NCI-H2029 (cell line): ENCODE measurements at places on chromosomes 2 and 18.

GRCh38 chr2:237696461-237696860, 69.1 kb downstream of the LRRFIP1 start:
- no peak for DNase-seq

GRCh38 chr2:181656450-181657291, at the start of gene CERKL:
TSS of gene CERKL (minus strand) at chr2:181657105. CDS start at chr2:181657006, 99 bp downstream.
- no peak for DNase-seq

DNA sequence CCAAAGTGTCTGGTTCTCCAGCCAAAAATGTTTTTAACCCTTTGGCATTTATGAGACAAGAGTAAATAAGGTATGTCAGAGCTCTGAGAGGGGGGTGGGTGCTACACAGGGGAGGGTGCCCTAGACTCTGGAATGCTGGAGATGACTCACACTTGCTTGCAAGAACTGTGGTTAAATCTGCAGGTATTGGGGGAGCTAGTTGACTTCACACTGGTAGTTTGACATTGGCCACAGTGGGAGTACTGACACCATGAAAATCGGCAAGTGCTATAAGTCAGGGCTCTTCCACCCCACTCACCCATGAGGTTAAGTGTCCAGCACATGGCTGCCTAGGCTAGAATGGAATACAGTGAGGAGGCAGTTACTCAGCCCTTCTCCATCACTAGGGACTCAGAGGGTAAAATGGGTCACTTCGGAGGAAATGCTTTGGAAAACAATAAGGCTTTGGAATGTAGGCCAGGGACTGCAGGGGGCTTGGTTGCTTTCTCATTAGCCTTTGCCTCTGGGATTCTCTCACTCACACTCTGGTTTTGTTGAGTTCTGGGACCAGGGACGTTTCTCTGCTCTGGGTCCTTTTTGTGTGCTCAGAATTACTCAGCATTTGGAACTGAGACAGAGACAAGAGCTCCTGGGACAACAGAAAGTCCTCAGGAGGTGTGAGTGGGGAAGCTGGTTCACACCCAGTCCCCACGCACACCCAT, 91.6 kb downstream of the ACKR3 start:
- DNase-seq: no peak

DNA sequence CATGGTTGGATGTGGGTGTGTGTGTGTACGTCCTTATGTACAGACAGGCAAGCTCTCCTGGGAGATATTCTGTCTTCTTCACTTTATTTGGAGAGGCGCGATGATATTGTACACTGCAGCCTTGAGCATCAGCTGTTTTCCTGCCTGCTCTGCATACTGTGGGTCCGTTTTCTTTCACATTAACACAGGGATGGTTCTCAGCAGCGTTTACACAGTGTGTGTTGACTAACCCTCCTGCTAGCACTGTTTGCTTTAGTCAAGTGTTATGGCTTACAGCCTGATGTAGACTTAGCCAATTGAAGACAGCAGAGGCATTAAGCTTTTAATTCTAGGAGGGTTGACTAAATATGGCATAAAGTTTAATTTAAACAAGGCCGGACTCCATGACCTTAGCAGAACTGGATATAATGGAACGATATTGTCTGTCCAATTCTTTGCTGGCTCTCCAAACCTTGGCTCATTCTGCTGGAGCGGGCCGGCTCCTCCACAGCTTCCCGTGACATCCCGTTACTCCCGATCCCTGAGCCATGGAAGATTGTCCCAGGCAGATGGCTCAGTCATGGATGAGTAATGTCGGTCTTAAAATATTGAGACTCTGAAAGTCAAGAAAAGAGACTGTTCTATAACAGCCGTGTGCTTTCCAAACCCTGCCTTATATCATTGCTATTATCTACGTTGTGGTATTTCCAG, 134.7 kb downstream of the TPGS2 start:
- peak; percentile 88 for DNase-seq

DNA sequence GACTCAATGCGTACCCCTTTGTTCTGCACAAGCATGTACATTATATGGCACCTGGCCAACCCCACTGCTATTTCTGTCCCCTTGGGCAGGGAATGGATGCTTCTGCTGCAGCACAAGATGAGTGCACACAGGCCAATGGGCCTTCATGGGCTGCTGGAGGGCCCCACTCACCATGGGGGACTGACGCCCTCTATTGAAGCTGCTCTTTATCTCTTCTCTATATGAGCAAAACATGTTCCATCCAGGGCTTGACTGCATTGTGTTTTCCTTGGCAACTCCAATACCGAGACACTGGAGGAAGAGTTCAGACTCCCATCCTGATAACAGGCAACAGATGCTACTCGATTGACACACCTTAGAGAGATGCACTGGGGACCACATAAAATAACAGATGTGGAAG, 251.6 kb upstream of the NCKAP5 start:
- no peak for DNase-seq

DNA sequence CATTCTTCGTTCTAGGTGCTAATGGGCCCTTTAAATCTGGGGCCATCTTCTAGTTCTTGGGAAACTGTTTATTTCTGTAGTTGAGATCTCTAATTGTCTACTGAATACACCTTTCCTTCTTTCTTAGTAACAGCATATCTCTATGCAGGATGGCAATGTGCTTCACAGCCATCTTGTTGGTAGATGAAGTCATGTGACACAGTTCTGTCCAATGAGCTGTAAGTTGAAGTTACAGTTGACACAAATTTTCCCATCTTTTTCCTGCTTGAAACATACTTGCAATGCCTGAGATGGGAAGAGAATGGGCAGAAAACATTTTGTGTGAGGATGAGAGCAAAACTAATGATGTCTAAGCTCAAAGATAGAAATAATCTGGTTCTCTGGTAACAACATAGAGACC, 57.3 kb upstream of the PHLPP1 start:
- no peak for DNase-seq

DNA sequence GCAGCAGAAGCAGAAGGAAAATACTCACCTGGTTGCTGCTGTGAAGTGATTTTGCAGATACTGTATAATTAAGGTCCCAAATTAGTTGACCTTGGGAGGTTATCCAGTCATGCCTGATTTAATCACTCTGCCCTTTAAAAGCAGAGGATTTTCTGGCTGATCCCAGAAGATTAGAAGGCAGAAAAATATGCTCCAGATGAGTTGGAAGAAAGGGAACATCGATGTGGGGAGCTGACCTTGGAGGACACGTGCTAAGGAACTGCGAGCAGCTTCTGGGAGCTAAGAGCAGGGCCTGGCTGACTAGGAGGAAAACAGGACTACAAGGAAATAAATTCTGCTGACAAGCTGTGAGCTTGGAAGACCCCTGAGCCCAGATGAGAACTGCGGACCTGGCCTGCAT, 13.3 kb upstream of the DYM start:
- DNase-seq: no peak

GRCh38 chr18:42045346-42045745, 90.3 kb downstream of the PIK3C3 start:
- no peak for DNase-seq

DNA sequence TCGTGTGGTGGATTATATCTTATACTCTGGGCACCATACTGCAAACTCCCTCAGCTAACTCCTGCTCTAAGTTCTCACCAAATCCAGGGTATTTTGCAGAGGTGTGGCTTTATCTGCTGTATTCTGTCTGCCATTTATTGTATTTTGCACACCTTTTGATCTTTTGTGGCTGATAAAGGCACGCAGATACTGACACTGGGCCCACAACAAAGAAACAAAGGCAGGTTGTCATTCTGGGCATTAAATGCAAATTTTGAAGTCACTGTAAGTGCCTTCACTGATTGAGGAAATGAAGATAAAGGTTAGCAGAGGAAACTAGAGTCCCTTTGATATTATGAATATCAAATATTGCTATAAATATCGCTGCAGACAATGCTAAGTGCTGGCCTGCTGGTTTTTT, 265.8 kb upstream of the MEIS1 start:
- no peak for DNase-seq

GRCh38 chr18:48889115-48889941, 61.4 kb downstream of the SMAD7 start:
- no peak for DNase-seq

DNA sequence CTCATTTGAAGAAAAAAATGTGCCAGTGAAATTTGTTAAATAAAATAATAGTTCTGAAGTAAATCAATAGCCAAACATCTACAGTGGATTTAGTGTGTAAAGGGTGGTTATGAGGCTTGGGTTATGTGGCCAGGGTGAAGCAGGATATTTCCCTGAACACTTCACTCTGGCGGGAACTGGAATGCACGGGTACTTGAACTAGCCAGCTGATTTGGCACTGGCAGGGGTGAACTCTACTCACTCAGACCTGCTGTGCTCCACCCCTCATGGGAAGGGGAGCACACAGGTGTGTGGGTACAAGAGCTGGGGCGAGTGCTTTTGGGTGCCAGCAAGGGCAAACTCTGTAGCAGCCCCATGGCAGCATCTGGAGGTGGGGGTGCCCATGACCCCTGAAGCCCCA, 278.2 kb downstream of the CALCRL start:
- peak; percentile 67 for DNase-seq

GRCh38 chr2:162490761-162491470, 147.0 kb downstream of the GCA start:
- no peak for DNase-seq

GRCh38 chr18:56224669-56225561, 413.5 kb downstream of the TXNL1 start:
- no peak for DNase-seq

DNA sequence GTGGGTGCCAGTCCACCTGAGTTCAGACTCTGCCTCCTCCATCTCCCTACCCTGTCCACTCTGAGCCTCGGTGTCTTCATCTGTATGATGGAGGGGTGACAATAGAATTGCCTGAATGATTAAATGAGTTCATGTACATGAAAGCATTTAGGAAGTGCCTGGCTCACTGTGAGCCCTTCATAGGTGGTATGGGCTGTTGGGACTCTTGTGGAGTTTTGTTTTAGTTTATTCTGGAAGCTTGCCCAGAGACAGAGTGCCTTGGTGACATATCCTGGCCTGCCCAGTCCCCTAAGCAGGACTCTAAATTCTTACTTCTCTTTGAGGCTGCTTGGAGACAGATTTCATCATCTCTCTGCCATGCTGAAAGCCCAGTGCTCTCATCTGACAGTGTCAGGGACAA, 24.5 kb upstream of the GIGYF2 start:
- DNase-seq: no peak

DNA sequence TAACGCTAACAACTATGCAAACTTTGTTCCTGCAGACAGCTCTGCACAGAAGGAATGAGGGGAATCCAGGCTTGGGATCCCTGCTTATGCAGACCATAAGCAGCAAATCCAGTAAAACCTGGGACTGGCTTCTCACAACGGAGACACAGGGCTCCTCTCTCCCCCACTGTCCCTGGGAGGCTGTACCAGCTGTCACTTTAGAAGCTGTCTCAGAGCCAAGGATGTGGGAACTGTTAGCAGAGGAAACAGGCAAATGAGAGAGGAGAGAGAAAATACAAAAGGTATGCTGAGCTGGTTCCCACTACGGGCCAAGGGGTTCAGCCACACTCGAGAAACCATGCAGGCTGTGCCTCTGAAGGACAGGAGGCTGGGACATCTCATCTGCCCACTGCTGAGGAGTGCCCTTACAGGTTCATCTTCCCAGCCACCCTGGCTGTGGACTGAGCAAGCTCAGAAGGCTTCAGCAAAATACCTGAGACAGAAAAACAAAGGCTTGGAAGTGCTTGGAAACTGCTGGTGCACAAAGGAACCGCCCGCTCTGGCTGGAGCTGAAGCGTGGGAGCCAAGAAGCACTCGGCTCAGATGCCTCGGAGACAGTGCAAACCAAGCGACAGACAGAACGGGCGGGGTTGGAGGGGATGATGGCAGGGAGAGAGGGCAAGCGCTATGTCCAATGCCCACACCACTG, 72.5 kb downstream of the FAM210A start:
- DNase-seq: peak; percentile 1

DNA sequence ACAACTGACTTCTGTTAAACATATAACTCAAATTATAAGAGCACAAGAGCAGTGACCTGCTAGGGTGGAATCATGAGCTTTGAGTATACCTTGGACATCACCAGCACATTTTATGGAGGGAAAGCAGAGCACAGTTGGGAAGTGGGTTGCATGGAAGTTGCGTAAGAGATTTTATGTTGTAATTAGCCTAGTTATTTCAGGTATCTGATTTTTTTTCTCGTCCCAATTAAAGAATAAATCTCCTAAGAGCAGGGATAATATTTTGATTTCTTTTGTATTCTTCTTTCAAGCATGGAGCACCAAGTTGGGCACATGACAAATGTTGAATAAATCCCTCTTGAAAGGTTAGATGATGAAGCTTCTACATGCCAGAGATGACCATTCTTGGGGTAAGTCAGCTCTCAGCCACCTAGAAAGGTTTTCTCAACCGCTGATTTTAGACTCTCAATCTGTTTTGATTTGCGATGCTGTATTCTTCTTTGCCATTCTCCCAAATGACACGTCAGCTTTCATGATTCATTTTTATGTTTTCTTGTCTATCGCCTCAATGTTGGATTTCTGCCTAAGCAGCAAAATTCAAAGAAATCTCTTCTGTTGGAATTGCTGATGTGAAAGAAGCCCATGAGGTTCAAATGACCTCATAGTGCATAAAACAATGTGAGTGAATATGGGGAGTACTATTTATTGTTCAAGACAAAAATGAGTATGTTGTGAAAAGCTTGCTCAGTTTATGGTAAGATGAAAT, 15.3 kb upstream of the FN1 start:
- DNase-seq: no peak

DNA sequence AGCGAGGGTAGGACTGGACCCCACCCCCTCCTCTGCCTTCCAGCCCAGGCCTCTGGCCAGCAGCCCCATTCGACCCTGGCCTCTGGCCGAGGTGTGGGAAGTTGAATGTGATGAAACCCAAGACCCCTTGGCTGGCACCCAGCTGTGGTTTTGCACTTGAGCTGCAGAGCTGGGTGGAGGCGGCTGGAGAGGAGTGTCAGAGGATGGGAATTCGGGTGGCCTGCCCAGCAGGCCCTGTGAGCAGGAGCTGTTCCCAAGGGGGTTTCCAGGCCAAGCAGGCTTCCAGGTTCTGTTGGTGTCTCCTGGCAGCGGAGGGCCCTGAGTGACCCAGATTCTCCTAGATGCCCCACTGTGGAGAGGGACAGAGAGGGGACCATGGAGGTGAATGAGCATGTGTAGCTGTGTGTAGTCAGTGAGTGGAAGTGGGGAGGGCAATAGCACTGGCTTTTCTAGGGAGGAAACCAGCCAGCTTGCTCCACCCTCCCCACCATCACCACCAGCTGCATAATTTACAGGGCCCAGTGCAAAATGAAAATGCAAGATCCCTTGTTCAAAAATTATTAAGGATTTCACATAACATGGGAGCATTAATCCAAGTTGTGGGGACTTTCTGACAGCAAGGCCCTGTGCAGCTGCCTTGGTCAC, 172.2 kb upstream of the HAAO start:
- peak; percentile 56 for DNase-seq

DNA sequence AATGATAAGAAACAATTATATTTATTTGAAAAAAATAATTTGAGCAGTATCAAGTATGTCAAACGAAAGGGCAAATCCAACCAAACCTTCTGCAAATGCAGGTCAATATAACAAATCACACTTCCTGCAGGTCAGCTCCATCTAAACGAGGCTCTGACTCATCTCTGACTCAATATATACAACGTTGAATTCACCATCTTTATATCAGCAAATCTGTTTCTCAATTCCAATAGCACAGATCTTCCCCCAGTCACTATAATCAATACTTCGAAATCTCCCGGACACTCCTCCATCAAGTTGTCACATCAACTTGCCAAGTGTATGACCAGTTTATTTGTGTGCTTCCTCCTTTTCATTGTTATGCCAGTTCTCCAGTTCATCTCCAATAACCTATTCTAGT, 388.9 kb downstream of the ZEB2 start:
- DNase-seq: no peak

- no peak for DNase-seq
Observed at GRCh38 chr2:230937362-230937761, 12.3 kb upstream of the GPR55 start.
